ENCODE measurements at places on chromosomes 12 and 14. TPM values are rescaled to one million over a fixed set of nuclear protein-coding genes. Genes with fewer than 3 reads are reported as not detected.

DNA sequence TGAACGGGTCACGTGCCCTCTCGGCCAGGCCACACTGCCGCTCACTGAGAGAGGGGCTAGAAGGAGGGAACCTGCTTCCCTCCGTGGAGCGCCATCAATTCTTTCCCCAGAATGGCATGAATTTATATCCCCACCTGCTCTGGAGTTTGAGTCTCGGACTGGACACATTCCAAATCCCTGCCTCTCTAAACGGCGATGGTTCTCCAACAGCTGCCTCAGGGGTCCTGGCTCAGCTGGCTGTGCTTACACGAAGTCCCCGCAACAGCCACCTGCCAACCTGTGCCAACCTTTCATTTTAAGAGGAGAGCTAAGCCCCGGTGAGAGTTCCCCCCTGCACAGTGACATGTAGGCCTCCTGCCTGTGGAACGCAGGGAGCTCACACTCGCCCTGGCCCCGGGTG, 73.2 kb downstream of the RIMBP2 start:
- DNase-seq: no peak

GRCh38 chr14:81363746-81364378, 36.3 kb downstream of the STON2 start:
- DNase-seq: no peak

DNA sequence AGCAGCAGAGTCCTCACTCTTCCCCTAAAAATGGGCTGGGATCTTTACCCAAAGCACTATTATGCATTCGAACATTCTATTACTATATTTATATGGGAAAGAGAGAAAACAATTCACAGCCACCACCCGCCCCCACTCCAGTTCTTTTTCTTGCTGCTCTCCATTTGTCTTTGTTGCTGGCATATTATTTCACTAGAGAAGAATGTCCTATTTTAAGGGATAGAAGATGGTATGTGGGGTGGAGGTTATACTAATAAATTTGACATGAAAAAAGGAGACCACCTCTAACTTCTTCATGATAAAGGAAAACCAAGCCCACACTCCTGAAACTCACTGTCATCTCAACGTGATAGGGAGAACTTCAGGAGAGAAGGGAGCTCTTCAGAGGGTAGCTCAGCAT, 28.5 kb upstream of the NTF3 start:
- DNase-seq: no peak

RARG gene
- 3.2 TPM for total RNA-seq

TRPV4 gene
- total RNA-seq: not detected

DNA sequence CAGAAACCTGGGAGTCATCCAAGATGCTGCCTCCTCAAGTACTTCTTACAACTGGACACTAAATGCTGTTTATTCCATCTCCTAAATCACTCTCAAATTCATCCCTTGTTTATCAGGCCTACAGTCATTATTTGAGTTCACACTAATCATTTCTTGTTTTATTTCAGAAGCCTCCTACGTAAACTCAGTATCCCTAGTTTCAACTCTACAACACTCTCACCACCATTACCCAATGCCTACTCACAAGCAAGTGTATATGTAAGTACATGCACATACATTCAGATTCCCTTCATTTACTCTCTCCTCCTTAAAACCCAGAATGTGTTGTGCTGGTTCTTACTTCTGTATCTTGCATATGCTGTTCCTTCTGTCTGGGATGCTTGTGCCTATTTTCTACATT, 43.0 kb downstream of the DDHD1 start:
- no peak for DNase-seq

DNA sequence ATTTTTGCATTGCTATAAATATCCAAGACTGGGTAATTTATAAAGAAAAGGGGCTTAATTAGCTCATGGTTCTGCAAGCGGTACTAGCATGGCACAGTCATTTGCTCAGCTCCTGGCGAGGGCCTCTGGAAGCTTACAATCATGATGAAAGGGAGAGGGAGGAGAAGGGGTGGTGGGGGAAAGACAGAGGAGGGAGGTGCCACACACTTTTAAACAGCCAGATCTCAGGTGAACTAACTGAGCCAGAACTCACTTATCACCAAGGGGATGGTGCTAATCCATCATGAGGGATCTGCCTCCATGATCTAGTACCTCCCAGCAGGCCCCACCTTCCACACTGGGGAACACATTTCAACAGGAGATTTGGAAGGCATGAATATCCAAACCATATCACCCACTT, 476.3 kb downstream of the PCNX1 start:
- DNase-seq: no peak

GPR135 gene
- 3.0 TPM for total RNA-seq

SOX5 gene
- 0.27 TPM for total RNA-seq

GRCh38 chr12:112843287-112843686, 51.7 kb downstream of the RPH3A start:
- DNase-seq: no peak

- no peak for DNase-seq
These were observed 164.9 kb downstream of the DYRK2 start for GRCh38 chr12:67813456-67813904.

- no peak for DNase-seq
These were observed 761.5 kb downstream of the GALC start for GRCh38 chr14:87231336-87232026.

GRCh38 chr12:126873701-126874100, 1393.3 kb upstream of the TMEM132C start:
- DNase-seq: no peak

- no peak for DNase-seq
These were observed 55.5 kb upstream of the LDHB start for GRCh38 chr12:21713133-21713532.

DNA sequence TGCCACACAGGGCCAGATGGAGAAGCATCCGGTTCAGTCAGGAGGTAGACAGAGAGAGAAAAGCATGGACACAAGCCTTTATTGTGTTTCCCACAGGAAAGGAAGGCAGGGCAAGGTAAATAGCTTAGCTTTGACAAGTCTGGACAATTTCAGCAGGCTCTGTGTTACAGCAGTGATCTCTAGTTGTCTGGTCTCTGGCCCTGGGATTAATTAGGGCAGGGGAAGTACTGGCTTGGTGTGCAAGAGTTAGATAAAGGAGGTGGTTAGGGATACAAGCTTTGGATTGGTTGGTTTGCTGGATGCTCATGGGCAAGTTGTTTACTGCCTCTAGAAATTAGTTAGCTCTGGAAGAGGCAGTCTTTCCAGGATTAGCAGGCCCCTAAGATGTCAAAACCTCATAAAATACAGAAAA, 15.1 kb upstream of the NGDN start:
- peak; percentile 74 for DNase-seq

DPPA3 gene
- total RNA-seq: not detected

MOK gene
- 12.9 TPM for total RNA-seq

GRCh38 chr12:125408718-125409117, 343.5 kb downstream of the AACS start:
- no peak for DNase-seq

DNA sequence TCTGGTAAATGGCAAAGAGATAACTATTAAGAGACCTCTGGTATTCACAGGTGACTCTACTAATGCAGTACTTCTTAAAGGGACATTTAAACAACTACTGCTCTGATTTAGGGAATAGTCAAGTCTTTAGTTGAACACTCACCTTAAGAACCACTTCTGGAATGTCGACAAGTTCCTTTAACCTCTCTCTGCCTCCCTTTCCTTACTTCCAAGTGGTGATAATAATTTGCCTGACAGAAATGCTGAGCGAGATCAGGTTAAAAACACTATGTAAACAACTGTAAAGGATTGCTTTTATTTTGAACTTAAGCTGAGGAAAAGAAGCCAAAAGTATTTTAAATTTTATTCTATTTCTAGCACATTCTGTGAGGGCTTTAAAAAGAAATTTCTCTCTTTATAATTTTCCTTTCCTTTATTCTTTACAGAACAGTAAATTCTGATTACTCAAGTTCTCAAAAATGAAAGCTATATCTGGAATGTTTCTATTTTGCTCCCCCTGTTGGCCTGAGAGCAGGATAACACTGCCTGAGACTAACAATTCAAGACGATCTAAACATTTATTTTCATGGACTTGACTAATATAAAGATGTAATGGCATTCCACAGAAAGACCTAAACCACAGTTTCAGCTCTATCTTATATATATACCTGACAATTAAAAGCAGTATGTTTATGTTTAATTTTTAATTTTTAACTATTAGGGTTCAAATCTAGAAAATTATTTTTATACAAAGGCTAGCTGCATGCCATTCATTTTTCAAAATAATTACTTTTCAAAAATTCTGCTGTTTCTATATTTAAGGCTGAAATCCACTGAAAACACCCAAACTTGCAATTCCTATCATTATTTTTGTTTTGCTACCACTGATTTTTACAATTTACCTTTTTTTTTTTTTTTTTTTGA, 29.2 kb downstream of the ZCCHC8 start:
- peak; percentile 62 for DNase-seq

CFAP54 gene
- 1.1 TPM for total RNA-seq

PLEKHG7 gene
- not detected for total RNA-seq

MSRB3 gene
- 75.9 TPM for total RNA-seq

- no peak for DNase-seq
These were observed 26.0 kb downstream of the SYNE2 start for GRCh38 chr14:63878792-63879191.

DNA sequence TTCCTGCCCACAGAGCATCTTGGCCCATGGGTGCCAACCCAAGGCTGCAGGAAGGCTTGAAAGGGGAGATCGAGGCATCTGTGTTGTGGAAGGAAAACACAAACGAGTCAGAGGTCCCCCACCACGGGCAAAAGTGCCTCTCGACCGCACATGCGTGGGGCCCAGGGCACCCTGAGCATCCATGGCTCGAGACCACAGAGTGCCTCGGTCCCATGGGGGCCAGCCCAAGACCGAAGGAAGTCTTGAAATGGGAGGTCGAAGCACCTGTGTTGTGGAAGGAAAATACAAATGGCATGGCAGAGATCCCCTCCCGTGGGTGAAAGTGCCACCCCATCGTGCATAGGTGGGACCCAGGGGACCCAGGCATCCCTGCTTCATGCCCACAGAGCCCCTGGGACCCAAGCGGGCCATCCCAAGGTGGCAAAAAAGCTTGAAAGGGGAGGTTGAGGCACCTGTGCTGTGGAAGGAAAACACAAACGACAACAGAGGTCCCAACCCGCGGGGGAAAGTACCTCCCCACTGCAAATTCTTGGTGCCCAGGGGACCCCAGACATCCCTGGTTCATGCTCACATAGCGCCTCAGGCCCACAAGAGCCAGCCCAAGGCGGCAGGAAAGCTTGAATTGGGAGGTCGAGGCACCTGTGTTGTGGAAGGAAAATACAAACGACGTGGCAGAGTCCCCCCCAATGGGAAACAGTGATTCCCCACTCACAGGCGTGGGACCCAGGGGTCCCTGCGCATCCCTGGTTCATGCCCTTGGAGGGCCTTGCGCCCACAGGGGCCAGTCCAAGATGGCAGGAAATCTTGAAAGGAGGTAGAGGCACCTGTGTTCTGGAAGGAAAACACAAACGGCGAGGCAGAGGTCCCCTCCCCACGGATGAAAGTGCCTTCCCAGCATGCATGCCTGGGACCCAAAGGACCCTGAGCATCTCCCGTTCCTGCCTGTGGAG, 373.0 kb downstream of the ALG10 start:
- DNase-seq: no peak

GRCh38 chr12:67599691-67600090, 48.9 kb upstream of the DYRK2 start:
- DNase-seq: no peak

RBP5 gene
- total RNA-seq: under 0.01 TPM

ETV6 gene
- total RNA-seq: 99.9 TPM

RTN1 gene
- 0.54 TPM for total RNA-seq

Measured in hematopoietic multipotent progenitor cell (in vitro differentiated cells).